T-cell (primary cell): ENCODE measurements at places on chromosomes 6 and 20.

DNA sequence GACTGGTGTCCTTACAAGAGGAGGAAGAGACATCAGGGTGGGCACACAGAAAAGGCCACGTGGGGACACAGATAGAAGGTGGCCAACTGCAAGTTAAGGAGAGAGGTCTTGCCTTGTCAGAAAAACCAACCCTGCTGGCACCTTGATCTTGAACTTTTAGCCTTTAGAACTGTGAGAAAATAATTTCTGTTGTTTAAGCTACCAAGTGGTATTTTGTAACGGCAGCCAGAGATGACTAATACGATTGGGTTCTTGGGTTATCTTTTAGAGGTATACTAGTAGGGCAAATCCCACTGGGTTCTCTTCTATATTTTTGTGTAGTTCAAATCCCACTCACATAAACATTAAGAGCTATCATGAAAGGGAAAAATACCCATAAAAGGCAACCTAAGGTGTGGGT, 31.9 kb upstream of the ZBTB24 start:
- DNase-seq, result no peak

DNA sequence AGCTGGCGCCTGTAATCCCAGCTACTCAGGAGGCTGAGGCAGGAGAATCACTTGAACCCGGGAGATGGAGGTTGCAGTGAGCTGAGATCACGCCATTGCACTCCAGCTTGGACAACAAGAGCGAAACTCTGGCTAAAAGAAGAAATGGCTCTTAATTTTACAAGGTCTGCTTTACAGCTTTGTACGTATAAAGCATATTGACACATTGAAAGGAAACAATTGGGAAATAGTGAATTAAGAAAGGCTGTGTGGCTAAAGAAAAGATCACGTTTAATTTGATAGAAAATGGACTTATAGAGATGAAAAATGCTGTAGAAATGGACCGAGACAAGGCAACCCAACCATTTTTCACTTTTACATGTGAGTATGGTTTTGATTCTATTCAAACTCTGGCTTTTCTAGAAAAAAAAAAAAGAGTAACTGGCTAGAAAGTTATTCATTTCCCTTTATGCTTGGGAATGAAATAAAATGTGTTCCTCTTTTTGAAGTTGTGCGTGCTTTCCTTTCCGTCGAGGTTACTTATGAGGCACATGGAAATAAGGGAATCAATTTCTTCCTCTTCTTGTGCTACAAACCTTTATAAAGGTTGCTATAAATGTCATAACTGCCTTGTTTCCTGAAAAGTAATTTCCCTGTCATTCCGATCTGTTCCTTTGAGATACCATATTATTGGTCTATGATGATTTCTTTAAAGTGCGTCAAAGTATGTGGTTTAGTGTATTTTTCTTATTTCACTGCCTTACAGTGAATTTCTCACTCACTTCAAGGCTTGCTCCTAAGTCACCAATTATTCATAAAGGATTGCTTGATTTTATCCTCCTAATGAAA, 29.4 kb downstream of the PFDN4 start:
- DNase-seq, result no peak

DNA sequence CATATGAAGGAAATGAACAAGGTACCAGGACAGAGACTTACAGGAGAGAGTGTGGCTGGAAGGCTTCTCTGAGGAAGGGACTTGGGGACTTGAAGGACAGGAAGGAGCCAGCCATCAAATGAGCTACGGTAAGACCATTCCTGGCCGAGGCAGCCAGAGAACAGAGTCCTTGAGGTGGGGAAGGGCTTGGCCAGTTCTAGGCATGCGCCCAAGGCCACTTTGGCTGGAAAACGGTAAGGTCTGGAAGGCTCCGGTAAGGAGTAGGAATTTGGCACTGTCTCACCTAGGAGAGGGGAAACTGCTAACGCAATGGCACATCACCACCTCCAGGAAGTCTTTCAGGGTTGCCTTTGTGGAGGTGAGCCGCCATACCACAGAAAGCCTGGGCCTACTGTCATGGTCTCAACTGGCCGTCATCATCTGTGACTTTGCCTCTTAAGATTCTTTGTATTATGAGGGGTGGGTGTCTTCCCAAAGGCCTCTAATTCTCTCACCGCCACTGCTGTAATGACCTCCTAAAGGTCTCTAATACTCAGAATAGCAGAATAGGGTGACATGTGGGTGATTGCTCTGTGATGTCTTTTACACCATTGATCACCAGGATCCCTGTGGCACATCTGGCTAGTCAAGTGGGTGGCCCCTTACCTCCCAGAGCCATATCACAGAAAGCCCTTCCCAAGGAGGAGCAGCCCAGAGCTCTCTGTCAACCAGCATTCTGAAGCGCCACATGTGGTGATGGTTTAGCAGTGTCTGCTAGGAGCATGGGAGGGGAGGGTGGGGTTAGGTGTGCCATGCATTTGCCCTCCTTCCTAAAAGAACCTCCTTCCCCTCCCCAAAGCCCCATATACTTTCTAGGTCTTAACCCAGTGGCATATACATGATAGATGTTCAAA, 17.7 kb upstream of the STX16 start:
- DNase-seq, result no peak

DNA sequence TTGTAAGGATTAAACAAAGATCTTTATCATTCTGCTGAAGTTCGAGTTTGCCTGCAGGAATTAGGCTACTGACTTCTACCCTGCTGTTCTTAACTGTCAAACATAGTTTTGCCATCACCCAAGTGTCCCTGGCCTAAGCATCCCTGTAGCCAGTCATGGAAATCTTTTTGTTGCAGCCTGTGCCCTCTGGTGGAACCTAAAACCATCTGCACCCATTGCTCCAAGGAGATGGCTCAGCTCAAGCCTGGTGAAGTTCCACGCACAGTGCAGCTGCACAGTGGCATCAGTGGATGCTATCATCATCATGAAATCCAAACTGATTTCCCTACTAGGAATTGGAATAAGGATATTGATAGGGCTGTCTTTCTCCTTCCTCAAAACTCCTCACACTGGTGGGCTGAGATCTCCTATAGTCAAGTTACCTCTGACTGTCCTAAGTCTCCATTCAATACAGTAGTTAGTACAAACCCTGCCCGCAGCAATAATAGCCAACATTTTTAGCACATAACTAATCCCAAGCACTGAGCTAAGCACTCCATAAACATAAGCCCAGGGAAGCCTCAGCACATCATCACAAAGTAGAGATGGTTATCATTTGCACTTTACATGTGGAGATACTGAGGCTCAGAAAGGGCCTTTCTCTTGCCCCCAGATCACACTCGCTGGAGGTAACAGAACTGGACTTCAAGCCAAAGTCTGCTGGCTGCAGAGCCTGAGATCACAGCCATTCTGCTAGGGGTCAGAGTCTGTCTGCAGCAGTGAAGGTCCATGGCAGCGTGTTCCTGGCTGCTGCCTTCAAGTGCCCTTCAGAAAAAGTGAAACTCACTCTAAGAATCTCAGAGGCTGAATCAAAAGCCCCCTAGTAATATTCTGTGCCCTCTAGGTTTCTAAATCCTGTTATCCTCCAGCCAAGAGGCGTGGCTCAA, 77.2 kb upstream of the MC3R start:
- DNase-seq, result no peak

DNA sequence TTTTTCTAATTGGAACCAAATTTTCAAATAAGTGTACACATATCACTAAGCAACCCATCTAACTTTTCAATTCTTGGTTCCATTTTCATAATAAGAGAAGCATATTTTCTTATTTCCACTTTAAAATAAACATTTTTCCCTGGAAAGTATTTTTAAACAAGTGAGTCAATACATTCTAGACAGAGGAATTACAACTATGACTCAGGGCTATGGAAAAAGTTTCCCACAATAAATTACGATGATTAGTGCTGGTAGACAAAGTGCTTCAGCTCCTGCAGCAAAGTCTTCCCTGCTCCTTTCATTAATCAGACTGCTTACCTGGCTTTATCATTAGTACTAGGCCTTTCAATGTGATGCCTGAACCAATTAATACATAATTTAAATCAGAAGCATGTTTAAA, 322.5 kb downstream of the HACE1 start:
- DNase-seq, result no peak

GRCh38 chr6:24778121-24778520, 3.4 kb downstream of the GMNN start:
- DNase-seq, result no peak

DNA sequence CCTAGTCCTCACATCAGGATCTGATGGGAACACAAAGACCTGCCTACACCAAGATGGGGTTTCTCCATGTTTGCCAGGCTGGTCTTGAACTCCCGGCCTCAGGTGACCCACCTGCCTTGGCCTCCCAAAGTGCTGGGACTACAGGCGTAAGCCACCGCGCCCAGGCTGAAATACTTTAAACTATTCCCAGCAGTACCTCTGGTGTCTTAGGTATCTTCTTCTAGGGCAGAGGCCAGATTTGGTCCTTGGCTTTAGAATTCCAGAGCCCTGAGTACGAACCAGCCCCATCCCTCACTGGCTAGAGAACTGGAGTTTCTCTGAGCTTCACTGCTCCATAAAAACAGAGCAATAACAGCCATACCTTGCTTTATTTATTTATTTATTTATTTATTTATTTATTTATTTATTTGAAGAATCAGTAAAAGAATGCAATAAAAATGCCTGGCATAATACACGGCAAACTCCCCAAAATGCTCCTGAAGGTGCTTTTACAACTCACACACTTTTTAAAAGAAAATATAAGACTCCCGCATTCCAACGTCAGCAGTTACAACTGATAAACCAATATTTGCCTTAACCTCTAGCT, 312.1 kb downstream of the TFAP2C start:
- DNase-seq, result no peak

DNA sequence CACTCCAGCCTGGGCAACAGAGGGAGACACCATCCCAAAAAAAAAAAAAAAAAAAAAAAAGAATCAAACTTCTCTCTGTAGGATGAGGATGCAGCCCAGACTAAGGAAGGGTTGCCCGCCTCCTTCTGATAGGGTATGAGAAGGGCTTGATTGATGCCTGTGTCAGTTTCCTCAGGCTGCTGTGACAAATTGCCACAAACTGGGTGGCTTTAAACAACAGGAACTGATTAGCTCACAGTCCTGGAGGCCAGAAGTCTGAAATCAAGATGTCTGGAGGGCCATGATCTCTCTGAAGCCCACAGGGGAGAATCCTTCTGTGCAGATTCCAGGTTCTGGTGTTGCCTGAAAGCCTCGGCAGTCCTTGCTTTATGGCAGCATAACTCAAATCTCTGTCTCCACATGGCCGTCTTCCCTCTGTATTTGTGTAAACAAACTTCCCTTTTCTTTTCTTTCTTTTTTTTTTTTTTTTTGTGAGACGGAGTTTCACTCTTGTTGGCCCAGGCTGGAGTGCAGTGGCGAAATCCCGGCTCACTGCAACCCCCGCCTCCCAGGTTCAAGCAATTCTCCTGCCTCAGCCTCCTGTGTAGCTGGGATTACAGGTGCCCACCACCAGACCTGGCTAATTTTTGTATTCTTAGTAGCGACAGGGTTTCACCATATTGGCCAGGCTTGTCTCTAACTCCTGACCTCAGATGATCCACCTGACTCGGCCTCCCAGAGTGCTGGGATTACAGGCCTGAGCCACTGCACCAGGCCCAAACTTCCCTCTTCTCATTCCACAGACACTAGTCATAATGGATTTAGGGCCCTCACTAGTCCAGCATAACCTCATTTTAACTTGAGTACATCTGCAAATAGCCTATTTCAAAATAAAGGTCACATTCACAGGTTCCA, 11.2 kb upstream of the CDK19 start:
- DNase-seq, result no peak

- no peak for DNase-seq
These were observed 393 bp upstream of the FABP7 start for GRCh38 chr6:122778985-122779661.

- DNase-seq, result no peak
These were observed 42.3 kb upstream of the CLVS2 start for GRCh38 chr6:122953766-122954165.

DNA sequence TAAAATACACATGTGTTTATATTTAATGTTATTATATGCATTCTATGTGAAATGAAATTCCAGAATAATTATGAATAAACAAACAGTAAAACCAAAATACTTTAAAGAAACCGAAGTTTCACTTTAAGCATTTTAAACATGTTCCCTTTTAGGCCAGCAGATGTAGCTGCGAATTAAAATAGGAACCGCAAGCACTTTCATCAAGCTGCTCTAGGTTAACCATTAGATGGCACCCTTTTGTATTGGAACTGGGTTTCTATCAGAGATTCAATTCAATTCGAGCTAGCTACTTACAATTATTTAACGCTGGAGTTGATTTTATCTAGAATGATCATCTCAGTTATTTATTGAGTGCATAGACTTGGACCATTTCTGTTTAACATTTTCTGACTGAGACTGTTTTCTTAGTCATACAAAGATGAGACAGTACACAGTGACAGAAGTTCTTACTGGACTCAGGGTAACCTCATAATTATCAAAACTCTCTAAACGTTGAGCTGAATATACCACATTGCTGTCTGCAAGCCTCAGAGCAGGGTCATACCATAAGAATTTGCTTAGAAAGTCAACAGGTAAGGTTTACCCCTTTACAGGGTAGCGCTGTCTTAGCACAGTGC, 8.5 kb downstream of the TMEM242 start:
- DNase-seq, result peak; percentile 22

DNA sequence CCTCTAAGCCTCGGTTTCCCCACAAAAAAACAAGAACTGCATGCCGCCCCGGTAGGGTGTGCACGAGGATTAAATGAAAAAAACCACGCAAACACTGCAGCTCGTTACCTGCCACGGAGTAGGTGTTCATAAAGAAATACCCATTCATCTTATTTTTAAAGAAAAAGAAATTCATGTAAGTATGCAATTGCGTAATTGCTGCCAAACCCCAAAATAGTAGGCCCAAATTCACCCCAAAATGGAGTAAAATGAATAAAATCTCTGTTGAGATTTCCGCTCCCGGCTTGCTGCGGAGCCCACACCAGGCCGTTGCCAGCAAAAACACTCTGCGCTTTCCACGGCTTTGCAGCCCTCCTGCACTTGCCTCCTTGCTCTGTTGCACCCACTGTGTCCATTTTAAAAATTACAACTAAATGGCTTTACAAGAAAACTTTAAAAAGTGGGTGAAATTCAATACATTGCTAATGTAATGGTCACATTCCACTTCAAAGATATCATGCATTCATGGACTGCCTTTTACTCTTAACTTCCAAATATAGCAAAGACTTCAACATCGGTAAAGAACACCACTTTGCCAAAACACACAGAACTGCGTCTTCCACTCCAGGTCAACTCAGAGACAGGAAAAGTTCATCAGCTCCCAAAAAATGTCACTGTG, 125.0 kb downstream of the ZMYND8 start:
- DNase-seq, result no peak

GRCh38 chr20:60001108-60001507, 42.9 kb downstream of the CDH26 start:
- DNase-seq, result no peak

GRCh38 chr20:44211177-44212039, 837 bp upstream of the OSER1 start:
- DNase-seq, result no peak

DNA sequence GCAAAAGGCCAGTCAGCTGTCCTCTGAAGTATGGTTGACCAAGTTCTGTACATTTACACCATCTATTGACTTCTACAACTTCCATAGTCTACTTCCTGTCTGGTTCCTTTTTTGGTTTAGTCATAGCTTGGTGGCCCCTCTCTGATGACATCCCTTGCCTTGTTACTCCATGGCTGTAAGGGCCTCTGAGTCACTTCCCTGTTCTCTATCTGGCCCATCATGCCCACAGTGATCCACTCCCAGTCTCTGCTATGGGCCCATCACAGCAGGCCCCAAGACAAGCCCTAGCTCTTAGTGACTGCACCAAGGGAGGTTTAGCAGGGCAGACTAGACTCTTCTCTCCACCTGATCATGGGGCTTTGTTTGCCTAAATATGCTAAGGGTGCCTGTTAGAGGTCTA, 441.6 kb downstream of the HACE1 start:
- no peak for DNase-seq

GRCh38 chr6:38632490-38632889, 7.2 kb downstream of the BTBD9 start:
- no peak for DNase-seq
